ENCODE measurements at places on chromosomes 1 and 21. TPM values are rescaled to one million over a fixed set of nuclear protein-coding genes. Genes with fewer than 3 reads are reported as not detected.

ARTN gene
- total RNA-seq, result 0.09 TPM

TRAF5 gene
- total RNA-seq, result 25.0 TPM

MDM4 gene
- total RNA-seq, result 29.6 TPM

TARS2 gene
- 11.0 TPM for total RNA-seq

TMEM269 gene
- not detected for total RNA-seq

UBXN10 gene
- not detected for total RNA-seq

CRNN gene
- total RNA-seq, result not detected

C1orf94 gene
- not detected for total RNA-seq

CD101 gene
- under 0.01 TPM for total RNA-seq

CRB1 gene
- total RNA-seq, result not detected

Data from endothelial cell of coronary artery (primary cell).